CD4-positive, alpha-beta T cell (primary cell): ENCODE measurements at places on chromosomes 3 and 15. TPM values are rescaled to one million over a fixed set of nuclear protein-coding genes. Genes with fewer than 3 reads are reported as not detected.

- DNase-seq: no peak
Observed at GRCh38 chr15:73476704-73477216, 33.8 kb downstream of the REC114 start.

RHOV gene
- total RNA-seq: 0.36 TPM

DNA sequence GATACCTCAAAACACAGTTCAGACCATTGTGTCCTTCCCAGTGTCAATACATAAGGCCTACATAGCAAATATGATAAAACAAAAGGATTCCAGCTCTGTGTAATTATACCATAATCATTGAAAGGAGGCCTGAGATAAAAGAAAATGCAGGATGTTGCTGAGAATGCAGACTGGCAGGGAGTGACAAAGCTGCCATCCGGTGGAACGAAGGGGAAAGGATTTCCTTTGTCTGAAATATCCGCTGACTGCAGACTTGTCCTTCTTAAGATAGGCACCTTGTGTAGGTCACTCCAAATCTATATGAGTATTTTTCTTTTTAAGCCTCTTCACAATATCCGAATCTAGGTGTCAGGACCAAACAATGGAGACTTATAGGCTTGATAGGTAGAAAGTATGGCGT is 108.0 kb downstream of the KCNH8 start:
- DNase-seq: no peak

DNA sequence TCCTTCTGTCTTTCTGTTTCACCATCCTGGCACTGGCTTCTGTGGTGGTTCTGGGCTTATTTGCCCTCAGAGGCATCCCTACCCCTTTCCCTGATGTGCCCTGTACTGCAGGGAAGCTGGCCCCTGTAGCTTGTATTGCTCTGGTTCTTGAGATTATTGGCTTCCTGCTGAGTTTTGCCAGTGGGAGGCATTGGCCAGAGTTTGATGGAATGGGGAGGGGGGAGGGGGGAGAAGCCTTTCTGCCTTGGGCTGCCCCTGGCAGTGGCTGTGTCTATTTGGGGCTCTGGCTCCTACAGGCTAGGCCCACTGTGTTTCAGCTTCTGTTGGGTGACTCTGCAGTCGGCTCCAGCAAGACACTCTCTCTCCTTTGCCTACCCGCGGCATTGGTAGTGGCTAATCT is 41.6 kb upstream of the SEMA6D start:
- DNase-seq: no peak

DNA sequence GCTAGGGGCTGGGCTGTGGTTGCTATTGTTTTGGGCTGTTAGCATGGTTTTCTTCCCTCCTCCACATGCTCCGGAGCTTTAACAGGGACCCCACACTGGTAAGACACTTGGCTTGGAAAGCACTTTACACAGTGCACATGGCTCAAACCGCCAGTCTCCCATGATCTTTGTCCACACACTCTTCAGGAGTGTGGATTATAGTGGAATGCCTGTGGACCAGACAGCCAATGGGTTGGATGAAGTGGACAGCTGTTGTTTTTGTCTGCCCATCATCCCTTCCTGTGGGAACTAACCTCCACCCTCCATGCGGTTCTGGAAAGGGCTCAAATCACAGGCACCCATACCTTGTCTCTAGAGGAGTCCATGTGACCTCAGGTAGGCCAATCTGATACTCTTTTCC is 10.0 kb downstream of the PAQR9 start:
- DNase-seq: no peak

TTLL13 gene
- total RNA-seq: 0.63 TPM

GP9 gene
- not detected for total RNA-seq

DNA sequence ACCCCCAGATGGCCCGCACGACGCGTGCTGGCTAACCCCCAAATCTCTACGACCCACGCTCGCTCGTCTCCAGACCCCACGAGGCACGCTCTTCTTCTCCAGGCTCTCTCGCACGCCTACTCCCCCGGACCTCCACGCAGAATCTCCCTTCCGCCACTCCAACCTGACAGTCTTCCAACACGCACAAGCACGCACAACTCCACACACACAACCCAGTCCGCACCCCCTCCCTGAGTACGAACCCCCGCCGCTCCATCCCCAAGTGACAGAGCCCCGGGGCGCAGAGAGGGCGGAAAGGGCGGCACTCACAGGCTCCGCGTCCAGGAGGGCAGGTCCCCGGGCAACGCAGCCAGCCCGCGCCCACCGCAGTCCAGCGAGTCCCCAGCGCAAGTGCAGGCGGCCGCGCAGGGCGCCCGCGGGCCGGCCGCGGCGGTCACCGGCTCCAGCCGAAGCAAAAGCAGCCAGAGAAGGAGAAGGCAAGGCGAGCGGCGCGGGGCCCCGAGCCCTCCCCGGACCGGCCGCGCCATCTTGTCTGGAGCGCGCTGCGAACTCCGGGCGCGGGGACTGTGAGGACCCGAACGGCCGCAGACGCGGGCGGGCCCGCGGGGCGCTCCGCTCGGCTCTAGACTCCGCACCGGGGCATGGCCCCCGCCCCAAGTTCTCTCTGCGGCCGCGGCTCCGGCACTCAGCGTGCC is 794 bp downstream of the LRIG1 start:
- peak; percentile 53 for DNase-seq

ZFAND6 gene
- 69.2 TPM for total RNA-seq

DNA sequence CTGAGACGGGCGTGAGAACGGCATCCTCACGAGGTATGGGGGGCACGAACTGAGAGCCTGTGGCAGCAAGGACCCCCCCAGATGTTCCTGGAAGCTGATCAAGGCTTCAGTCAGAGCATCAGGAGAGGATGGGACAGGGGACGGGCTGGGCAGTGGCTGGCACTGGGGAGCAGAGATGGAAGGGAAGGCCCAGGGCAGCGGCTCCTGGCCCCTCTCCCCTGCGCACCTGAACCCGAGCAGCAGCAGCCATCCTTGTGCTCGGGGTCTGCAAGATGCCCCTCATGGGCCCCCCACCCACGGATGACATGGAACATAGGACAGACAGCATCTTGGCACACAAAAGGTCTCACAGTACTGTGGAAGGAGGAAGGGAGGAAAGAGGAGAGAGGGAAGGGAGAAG is 51.3 kb downstream of the DHX30 start:
- no peak for DNase-seq

- peak; percentile 72 for DNase-seq
Observed at GRCh38 chr15:38554354-38554753, 10.3 kb downstream of the RASGRP1 start.

GOLGA8J gene
- total RNA-seq: not detected

DNA sequence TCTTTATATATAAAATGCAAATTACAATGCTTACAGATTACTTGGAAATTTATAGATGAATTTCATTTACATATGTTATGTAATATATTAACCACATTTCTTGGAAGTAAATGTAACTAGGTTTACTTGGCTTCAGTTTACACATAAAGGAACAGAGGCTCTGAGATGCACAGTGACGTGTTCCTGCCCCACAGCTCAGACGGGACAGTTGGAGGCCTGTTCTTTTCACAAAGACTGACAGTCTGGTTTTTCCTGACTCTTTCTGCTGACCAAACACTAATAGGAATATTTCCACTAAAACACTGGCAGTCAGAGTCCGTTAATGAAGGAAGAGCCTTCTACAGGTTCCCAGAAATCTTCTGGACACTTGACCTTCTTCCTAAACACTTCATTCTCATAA is 336.1 kb downstream of the MFSD1 start:
- no peak for DNase-seq

DNA sequence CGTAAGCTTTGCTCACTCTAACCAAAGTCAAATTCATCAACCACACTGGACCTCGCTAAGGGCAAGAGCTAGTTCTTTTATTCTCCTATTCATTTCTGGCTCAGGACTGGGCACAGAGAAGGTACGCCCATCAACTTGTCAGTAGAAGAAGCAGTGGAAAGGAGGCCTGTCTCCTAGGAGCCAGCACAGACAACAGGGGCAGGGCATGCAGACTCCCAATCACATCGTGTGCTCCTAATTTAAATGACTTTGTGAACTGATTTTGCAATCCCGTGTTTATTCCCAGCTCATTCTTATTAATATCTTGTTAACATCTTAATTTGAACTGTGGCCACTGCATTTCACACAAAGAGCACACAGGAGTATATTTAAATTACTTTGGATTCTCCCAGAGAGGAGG is 161.1 kb upstream of the BCL6 start:
- no peak for DNase-seq

GRCh38 chr3:180657094-180657493 is 22.2 kb downstream of the CCDC39 start:
- no peak for DNase-seq

GRCh38 chr3:49812916-49813496 is 747 bp downstream of the UBA7 start:
- DNase-seq: no peak

CRYGS gene
- total RNA-seq: 2.3 TPM

CKMT1A gene
- total RNA-seq: not detected

DNA sequence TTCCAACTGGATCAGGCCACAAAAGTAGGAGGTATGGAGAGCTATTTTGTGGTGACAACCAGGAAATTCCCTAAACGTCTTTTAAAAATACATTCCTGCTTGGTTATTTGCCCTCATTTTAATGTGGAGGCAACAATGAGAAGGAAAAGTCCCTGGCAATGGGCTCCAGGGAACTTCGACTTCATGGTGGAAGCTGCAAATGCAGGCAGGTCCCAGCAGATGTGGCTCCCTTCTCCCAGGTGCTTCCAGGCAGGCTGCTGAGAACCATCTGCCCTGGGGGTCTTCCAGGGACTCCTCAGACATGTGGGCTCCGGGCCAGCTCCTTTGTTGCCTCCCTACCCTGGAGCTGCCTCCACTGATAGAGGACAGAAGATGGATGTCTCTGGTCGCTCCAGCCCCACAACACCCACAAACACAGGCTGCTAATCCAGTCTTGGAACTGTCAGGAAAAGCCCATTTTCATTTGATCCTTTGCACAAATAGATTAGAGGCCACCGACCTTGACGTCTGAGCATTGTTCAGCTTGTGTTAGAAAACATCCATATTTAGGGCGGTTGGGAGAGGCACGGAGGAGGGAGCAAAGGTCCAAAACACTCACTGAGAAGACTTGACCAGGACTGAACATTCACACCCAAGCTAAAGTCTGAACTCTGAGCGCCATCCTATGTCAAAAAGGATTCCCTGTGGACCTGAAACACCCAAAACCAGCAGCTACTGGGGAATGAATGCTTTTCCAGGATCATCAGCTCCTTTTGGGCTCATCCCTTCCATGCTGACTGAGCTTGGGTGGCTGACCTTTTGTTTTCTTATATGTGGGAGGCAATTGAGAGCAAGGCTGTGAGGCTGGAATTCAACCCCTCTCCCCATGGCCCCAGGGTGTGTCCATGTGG is 30.2 kb upstream of the SLCO2A1 start:
- no peak for DNase-seq

WDR72 gene
- not detected for total RNA-seq

AADACL2 gene
- not detected for total RNA-seq
